PC-3 (cell line): ENCODE measurements at places on chromosomes 16 and 17. TPM values are rescaled to one million over a fixed set of nuclear protein-coding genes. Genes with fewer than 3 reads are reported as not detected.

Gene RBBP6
- total RNA-seq = 38.4 and 59.0 TPM in 2 replicates

Gene TBC1D3
- total RNA-seq = not detected in 2 replicates

Gene YWHAE
- 210 and 342 TPM in 2 replicates for total RNA-seq

Gene CCL17
- not detected in 2 replicates for total RNA-seq

- peaks cover 35% of the 10 kb centered on the region for H3K4me1 ChIP-seq
- no peaks in the 10 kb centered on the region for H3K27me3 ChIP-seq
- no peak overlapping the region for H3K4me3 ChIP-seq
- no peaks in the 10 kb centered on the region; the same call in 1 of the 2 replicates for H3K36me3 ChIP-seq
These were observed 48.6 kb downstream of the CMIP start for GRCh38 chr16:81492965-81493754.

- no peaks in the 10 kb centered on the region for H3K4me1 ChIP-seq
- DNase-seq = peak; percentile 15
These were observed 577.8 kb downstream of the WWOX start for GRCh38 chr16:78677181-78677731.

- no peaks in the 10 kb centered on the region for H3K27me3 ChIP-seq
- H3K27ac ChIP-seq = no peak overlapping the region
- no peaks in the 10 kb centered on the region for H3K36me3 ChIP-seq
- DNase-seq = no peak
- H3K4me1 ChIP-seq = peaks cover 9% of the 10 kb centered on the region
These were observed 118.5 kb upstream of the ZFHX3 start for GRCh38 chr16:73166441-73166851.

DNA sequence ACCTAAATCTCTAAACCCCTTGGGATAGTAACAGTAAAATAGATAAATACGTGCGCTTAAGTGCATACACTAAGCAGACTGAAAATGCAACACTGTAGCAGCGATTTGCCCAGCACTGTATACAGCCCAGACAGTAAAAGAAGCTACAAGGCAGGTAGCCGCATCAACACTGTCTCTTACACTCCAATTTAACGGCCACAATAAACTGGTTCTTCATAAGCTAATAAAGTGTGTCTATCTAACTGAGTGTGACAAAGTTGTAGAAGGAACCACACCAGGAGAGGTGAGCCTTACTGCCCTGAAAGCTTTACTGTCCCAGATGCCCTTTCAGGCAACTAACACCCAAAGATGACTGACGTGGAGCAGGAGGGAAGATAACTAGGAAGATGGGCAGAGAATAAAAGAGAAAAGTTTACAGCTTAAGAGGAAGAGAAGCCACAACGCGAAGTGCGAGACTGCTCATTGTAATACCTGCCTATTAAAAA, 847 bp downstream of the ZDHHC7 start:
- H3K36me3 ChIP-seq = peaks cover 3% of the 10 kb centered on the region; the same call in 1 of the 2 replicates
- peak overlapping the region; percentile 98 for H3K4me3 ChIP-seq
- peaks cover 8% of the 10 kb centered on the region for H3K4me1 ChIP-seq
- no peaks in the 10 kb centered on the region for H3K27me3 ChIP-seq
- no peak for DNase-seq

DNA sequence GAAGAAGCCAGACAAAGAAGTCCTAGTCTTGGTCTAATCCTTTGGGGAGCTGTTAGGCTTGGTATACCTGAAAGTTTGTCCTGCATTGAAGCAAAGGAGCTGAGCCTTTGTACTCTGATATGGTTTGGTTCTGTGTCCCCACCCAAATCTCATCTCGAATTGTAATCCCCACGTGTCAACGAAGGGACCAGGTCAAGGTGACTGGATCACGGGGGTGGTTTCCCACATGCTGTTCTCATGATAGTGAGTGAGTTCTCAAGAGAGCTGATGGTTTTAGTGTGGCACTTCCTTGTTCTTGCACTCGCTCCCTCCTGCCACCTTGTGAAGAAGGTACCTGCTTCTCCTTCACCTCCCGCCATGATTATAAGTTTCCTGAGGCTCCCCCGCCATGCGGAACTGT, 33.6 kb downstream of the FAM20A start:
- H3K36me3 ChIP-seq = no peaks in the 10 kb centered on the region
- no peak overlapping the region for H3K4me3 ChIP-seq
- 0 out of 2 replicates have a peak, but pooled peaks cover 5% of the 10 kb centered on the region for H3K27me3 ChIP-seq
- no peaks in the 10 kb centered on the region for H3K4me1 ChIP-seq
- no peak for DNase-seq
- H3K27ac ChIP-seq = no peak overlapping the region

GRCh38 chr16:50889746-50890145, 147.9 kb downstream of the CYLD start:
- H3K27me3 ChIP-seq = peaks cover 5% of the 10 kb centered on the region; the same call in 1 of the 2 replicates
- no peaks in the 10 kb centered on the region for H3K4me1 ChIP-seq
- no peaks in the 10 kb centered on the region for H3K36me3 ChIP-seq
- no peak for DNase-seq

GRCh38 chr16:12318661-12319427, 342.3 kb downstream of the SNX29 start:
- peaks cover 11% of the 10 kb centered on the region for H3K4me1 ChIP-seq
- no peak overlapping the region for H3K27ac ChIP-seq
- DNase-seq = no peak
- H3K27me3 ChIP-seq = no peaks in the 10 kb centered on the region
- no peak overlapping the region for H3K4me3 ChIP-seq

GRCh38 chr17:44220213-44221083, 973 bp upstream of the UBTF start:
- DNase-seq = peak; percentile 48
- H3K27ac ChIP-seq = peak overlapping the region; percentile 87
- peaks cover 45% of the 10 kb centered on the region for H3K4me1 ChIP-seq
- peak overlapping the region; percentile 95 for H3K4me3 ChIP-seq
- H3K36me3 ChIP-seq = peaks cover 19% of the 10 kb centered on the region
